Right renal pelvis (tissue), 4 donors: ENCODE measurements at places on chromosomes 7 and 10.

DNA sequence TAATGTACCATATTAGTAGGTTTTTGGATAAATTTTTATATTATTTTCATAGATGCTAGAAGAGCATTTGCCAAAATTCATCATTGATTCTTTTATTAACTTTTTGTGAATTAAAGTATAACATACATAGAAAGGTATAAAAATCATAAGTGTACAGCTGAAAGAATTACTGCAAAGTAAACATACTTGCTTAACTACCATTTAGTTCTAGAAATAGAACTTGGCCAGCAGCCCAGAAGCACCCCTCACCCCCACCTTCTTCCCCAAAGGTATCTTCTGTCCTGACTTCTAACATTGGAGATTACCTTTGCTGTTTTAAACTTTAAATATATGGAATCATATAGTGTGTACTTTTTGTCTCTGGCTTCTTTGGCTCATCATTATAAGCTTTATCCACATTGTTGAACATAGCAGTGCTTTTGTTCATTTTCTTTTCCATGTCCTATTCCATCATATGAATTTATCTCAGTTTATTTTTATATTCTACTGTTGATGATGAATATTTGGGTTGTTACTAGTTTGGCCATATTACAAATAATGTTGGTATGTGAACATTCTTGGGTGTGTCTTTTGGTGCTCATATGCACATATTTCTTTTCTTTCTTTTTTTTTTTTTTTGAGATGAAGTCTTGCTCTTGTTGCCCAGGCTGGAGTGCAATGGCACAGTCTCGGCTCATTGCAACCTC lies 142.8 kb downstream of the ADK start:
- no peak for DNase-seq

DNA sequence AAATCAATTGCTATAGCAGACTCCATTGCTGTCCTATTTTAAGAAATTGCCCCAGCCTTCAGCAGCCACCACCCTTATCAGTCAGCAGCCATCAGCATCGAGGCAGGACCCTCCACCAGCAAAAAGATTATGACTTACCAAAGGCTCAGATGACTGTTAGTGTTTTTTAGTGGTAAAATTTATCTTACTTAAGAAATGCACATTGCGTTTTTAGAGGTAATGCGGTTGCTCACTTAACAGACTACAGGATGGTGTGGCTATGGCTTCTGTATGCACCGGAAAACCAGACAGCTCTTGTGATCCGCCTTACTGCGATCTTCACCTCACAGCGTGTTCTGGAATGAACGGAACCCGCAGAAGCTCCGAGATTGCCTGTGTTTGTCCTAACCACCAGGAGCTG lies 58.1 kb downstream of the WDR37 start:
- DNase-seq: no peak

DNA sequence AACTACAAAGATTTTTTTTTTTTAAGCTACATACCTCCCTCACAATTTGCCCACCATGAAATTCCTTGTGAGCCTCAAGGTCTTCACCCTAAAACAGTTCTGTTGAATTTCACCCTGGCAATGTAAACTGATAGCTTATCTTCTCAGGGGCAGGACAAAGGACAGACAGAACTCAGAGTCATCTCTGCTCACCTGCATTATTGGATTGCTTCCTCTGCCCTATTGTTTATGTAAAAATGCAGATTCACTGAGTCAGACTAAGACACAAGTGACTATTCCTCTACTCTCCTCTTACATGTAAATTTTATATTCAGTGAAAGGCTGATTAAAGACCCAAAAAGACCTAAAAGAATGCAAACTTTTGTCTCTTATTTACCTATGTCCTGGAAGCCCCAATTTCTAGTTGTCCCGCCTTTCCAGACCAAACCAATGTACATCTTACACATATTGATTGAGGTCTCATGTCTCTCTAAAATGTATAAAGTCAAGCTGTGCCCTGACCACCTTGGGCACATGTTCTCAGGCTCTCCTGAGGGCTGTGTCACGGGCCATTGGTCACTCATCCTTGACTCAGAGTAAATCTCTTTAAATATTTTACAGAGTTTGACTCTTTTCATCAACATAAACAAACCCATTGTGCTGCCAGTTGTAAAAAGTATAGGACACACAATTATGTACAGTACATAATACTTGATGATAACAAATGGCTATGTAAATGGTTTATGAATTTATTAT lies 440.2 kb downstream of the HTR7 start:
- DNase-seq: no peak

- no peak for DNase-seq
Measured at GRCh38 chr7:81236560-81236959, 317.7 kb upstream of the SEMA3C start.

DNA sequence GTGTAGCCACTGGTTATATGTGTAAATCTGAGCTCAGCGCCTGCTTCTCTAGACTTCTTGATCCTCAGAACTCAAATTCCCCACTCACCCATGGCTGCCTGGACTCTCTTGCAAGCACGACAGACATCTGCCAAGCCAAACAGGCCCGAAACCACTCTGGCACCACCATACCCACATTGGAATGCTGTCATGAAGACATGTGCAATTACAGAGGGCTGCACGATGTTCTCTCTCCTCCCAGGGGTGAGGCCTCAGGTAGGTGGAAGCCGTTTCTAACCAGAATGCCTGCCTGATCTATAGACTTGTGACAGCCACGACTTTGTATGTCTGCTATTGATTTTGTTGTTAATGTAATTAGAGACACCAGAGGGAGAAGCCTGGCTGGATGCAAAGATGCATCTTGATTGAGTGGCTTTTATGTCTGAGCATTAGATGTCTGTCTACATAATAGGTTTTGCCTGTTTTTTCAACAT lies 4.0 kb downstream of the BAMBI start:
- no peak for DNase-seq

DNA sequence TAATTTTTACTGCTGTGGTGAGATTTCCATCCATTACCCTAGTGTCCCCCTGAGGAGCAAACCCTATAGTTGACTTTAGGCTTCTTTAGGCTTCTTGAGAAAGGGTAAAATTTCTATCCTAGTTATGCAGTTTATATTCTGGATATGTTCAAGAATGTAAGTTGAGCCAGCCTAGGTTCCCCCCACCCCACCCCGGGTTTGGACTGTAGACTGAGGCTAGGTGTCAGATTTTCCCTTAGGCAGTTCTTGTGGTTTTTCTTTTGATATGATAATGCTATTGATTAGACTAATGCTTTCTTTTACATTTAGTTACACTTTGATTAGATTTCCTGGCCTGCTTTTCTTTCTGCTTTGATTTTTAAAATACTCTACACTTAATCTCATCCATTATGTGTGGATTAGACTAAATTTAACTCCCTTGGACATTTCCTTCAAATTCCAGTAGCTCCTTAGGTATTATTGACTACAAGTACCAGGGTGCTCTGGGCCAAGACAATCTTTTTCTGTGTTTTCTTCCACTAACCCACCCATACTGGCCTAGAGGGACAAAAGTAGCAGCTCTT lies 37.7 kb downstream of the NRF1 start:
- no peak for DNase-seq

DNA sequence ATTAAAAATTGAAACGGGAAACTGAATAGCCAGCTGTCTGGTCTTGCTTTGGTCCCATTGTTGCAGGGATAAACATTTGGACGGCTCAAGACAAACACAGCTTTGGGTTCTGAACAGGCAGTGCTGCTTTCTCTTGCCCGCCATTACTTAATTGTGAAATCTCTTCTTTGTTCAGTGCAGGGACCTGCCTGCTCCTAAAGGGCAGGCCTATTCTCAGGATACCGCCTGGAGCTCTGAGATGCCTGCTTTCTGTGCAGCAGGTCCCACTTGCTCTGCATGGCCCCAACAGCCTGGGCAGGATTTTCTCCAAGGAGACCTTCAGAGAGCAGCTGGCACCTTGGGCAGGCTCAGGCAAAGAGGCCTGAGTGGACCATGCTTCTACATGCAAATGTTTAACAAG lies 237.6 kb downstream of the KCNMA1 start:
- DNase-seq: no peak

GRCh38 chr10:127881262-127881661 lies 11.5 kb downstream of the CLRN3 start:
- no peak for DNase-seq

GRCh38 chr7:119228482-119228881 lies 1004.0 kb downstream of the ANKRD7 start:
- DNase-seq: no peak

- no peak for DNase-seq
Measured at GRCh38 chr7:150989456-150989855, 1.4 kb upstream of the NOS3 start.

GRCh38 chr7:134905375-134905774 lies 80.9 kb upstream of the AGBL3 start:
- DNase-seq: no peak

DNA sequence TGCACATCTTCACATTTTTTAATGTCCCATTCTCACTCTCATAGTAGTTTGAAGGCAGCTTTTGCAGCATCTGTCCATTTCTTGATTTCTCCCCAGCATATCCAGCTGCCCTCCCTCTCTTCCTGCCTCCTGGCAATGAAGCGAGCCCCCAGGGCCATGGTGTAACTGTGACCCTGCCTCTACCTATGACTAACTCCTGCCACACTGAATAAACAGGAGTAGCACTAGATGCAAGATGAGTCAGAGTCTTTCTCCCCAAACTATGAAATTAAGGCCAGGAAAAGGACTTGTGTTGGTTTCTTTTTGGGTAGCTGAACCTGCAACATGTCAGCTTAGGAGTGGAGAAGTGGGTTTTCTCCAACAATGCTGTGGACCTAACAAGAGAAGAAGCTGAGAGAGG lies 329.0 kb downstream of the RNLS start:
- no peak for DNase-seq

DNA sequence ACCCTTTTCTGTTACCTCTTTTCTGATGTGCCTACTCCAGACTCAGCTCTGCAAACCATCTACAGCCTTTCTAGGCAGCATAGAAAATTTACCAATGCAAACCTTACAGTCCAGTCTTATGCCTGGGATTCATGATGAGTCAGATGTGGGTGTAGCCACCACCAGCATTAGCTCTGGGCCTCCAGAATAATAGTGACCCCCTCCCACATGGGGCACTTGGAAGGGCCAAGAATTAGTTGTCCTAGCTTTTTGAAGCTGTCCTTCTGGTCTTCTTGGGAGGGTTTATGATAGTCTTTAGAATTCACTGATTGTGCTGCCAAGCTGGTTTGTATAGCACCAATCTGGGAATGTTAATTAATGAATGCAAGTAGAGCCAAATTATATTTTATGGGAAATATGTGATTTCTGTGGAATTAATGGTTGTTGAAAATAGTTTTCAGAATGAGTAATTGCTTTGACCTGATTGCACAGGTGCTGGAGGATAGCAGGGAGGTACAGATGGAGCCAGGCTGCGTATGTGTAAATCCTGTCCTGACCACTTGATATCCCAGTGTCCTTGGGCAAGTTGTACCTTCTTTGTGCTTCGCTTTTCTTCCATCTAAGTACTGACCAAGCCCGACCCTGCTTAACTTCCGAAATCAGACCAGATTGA lies 94.8 kb downstream of the CPED1 start:
- DNase-seq: no peak

GRCh38 chr10:11515596-11516430 lies 95.6 kb downstream of the USP6NL start:
- DNase-seq: peak; percentile 39

DNA sequence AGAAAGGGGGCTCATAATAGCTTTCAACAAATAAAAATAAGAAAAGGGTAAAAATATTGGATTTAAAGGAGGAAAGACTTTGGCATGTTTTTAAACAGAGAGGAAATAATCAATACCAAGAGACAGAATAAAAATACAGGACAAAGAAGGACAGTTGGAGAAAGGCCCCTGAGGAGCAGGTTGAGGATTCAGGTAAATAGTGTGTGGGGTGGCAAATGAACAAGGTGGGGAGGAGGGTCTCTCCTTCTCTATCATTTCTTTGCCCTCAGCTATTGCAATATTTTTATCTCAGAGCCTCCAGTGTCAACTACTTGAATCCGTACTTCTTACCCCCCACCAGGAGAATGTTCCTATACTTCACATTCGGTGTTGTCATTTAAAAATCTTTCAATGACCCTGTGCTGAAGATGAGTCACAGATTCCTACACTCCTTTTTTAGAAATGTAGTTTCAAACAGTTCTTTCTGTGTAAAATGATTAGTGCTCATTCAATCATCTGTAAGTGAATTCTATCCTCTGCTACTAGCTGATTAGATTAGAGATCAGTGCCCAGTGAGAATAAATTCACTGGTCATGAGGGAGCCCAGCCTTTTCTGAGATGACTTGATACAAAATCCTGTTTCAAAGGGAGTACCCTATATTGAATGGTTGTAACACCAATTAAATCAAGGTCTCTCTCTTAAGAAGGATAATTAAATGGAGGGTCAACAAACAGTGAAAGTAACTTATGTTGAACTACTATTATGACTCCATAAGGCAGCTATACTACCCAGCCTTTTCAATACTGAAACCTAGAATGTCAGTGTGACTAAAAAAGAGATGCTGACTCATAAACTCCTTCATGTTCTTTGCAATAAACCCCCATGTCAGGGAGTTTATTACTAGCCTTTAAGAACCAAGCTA lies 50.4 kb upstream of the WNT16 start:
- DNase-seq: no peak

DNA sequence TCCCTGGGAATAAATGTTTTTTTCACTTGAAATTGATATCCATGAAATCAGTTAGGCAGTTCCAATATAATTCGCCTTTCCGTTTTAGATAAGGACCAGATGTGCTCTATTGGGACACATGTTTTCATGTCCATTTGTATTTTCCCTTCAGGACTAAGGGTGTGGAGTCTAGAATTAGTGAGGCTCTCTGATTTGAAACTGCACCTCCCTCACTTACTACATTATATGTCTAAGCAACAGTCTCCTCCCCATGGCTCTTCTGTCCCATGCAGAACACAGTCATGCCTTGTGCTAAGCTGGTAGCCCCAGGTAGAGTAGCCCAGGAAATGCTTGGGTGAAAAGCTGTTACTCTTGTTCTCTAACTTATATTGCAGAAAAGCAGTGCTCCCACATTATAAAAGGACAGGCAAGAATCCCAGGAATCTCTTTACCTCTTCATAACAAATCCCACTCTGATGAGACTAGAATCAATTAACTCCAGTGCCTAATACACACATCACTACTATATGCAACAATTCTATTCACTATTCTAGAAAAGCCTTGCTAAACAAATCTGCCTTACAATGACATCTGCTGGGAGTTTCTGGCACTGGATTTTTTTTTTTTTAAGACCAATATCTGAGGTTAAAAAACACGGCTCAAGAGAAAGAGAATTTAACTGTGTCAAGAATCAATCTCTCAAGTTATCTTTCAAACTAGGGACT lies 293.9 kb downstream of the SNX13 start:
- no peak for DNase-seq

DNA sequence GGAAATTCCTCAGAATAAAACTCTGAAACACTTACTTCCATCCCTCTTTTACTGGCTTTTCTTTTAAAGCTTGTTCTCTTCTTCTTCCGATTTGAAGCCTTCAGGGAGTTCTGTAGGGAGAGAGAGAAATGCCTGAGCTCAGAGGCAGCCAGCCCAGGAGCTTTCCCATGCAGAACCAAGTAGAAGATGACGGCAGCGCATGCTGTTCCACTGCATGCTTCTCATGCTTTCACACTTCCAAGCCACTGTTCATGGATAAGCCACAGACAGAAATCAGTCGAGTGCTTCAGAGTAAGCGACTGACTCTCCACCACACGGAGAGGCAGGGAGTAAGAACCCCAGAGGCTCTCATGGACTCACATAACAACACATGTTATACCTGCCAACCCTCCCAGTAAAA lies 237.3 kb downstream of the DGKI start:
- peak; percentile 28 for DNase-seq
